Fibroblast of skin of back (primary cell): ENCODE measurements at places on chromosomes 6 and 20.

DNA sequence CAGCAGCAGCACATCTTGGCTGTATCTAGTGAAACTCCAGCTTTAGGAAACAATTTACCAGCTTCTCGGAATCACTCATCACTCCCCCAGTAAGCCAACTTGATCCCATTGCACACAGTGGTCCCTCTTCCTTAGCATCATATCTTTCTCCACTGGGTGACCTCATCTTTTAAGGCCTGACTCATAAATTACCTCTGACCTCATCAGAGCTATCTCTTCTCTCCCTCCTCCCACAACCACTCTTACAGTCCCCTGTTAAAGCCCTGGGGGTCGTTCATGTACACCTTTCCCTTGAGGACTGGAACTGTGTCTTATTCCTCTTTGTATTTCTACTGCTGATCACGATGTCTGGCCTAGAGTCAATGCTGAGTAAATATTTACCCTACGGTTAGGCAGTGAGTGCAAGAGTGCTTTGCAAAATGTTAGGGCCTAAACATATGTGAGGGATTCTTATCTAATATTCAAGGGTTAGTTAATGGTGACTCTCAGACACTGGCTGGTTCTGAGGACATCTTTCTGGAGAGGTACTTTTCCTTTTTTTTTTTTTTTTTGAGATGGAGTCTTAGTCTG is 187.2 kb downstream of the LRFN2 start:
- no peak for DNase-seq

- peak; percentile 37 for DNase-seq
Measured at GRCh38 chr6:70310063-70310694, 7.3 kb upstream of the COL9A1 start.

GRCh38 chr6:147156799-147157382 is 47.3 kb upstream of the STXBP5 start:
- DNase-seq = peak; percentile 66

DNA sequence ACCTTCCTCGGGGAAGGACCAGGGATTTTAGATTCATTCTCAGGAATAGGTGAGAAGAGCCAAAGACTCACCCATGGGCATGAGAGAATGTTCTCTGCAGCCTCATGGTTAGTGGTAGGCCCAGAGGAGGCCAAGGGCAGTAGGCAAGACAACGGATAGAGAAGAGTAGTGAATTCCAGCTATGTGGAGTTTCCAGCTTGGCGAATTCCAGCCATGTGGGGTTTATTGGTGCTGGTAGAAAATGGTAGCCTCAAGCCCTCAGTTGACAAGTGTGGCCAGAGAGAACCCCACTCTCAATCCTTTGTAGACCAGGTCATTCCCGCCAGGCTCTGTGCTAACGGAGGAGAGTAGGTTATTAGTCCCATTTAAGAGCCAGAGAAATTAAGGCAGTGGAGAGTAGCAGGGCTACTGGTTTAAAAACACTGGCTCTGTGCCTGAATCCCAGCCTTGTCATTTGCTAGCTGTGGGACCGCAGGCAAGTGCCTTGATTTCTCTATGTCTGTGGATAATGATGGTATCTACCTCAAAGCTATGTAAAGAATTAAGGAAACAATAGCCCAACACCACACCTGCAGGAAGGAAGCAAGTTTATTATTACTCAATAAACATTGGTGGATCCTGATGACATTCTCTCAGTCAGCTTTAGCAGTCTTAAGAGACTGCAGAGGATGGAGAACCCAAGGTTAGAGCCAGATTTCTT is 2.0 kb upstream of the SLC9A8 start:
- DNase-seq = no peak

GRCh38 chr20:25000268-25000801 is 7.8 kb upstream of the APMAP start:
- peak; percentile 83 for DNase-seq

DNA sequence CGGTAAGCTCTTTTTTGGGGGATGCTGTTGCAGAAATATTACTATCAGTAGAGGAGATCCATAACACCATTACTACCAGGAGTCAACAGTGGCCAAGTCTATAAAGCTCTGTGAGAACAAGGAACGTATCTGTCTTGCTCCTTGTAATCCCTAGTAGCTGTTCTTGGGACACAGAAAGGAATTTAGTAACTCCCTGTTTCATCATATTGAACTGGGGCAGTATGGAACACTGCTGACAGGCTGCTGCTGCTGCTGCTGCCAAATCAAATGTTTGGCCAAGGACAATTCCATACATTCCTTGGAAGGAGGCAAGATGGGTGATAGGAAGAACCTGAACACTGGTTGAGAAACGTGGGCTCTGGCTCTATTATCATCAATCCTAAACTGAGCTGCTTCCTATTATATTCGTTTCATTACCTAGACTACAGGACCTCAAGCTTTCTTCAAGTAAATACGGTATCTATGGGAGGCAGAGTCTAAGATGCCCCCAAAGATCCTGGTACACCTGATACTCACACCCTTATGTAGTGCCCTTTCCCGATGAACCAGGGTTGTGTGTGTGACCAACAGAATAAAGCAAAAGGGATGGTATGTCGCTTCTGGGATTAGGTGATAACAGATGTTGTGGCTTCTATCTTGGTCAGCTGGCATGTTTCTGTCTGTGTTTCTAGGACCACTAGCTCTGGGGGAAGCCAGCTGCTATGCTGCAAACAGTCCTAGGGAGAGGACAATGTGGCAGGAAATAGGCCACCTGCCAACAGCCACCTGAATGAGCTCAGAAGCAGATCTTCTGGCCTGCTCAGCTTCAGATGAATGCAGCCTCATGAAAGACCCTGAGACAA is 39.5 kb downstream of the ELOVL5 start:
- DNase-seq = peak; percentile 79

DNA sequence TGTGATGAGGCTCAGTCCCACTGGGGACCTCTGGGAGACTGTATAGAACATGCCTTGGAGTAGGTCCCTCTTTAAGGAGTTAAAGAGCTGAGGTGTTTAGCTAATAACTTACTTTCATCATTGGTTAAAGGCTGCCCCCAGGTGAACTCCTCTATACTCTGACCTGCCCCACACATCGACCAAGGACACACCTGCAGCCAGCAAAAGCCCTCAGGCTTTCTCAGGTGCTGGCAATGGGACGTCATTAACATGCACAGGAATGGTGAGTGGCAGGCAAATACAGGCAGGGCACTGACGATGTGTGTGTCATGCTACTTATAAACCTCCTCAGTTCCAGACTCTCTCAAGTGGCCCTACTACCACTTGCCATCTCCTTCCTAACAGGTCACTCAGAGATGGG is 366.4 kb downstream of the KIF16B start:
- DNase-seq = no peak

DNA sequence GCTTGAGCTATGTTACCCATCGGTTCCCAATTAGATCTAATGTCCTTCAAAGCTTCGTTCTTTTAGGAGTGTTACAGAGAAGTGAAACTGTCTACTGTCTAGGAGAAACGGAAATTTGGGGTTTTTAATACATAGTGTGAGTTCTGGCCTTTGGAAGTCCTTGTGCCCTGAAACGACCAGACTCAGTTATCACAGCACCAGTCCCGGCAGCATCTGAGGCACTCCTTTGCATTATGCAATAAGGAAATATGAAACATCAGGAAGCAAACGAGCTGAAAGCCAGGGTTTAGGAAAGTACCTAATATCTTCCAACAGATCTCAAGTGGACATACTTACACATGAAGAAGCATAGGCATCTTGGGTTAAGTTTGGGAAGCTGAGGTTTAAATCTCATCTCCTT is 61.8 kb upstream of the ADGRF1 start:
- no peak for DNase-seq

DNA sequence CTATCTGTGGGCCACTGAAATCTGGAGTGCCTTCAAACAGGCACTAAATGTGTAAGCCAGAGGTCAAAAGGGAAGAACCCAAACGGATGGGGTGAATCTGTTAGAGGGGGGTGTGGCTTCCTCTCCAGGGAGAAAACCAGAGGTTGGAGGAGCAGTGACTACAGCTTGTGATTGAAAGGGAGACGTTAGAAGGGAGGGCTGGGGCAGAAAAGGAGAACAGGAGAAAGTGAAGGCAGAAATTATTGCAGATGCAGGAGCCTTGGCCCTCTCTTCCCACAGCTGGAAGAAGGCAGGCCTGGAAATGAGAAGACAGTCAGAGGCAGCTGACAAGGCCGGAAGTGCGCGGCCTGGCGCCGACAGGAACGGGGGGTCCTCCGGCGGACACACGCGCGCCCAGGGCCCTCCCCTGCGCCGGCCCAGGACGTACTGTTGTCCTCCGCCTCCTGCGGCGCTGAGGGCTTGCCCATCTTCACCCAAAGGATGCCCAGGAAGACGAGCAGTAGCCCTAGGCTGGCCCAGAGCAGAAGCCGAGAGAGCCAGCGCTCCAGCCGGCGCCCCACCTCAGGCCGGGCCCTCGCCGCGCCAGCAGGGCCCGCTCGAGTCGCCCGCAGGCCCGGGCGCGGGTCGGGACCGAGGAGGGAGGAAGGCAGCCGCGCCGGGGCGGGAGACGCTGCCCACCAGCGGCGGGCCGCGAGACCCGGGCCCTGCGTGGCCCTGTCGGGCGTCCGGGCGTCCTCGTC is 806 bp downstream of the LEMD2 start:
- DNase-seq = peak; percentile 79

GRCh38 chr6:16548121-16548520 is 213.1 kb downstream of the ATXN1 start:
- no peak for DNase-seq

- no peak for DNase-seq
Measured at GRCh38 chr20:19743640-19743995, 14.4 kb upstream of the RIN2 start.

DNA sequence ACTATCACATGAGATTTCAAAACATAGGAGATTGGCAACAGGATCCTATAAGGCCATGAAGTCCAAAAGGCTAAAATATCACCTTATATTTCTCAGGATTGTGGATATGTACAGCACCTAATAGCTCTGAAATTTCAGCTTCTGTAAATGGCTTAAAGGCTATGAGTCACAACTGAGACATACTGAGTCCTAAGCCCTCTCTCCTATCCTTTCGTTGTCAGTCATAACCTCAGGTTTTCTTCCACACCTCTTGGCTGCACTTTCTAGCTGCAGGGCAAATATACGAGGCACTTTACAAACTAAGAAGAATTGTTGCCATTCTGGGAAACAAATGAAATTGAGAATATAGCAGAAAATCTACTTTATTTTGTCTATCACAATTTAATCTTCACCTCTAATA is 969.9 kb upstream of the EPHA7 start:
- DNase-seq = no peak

DNA sequence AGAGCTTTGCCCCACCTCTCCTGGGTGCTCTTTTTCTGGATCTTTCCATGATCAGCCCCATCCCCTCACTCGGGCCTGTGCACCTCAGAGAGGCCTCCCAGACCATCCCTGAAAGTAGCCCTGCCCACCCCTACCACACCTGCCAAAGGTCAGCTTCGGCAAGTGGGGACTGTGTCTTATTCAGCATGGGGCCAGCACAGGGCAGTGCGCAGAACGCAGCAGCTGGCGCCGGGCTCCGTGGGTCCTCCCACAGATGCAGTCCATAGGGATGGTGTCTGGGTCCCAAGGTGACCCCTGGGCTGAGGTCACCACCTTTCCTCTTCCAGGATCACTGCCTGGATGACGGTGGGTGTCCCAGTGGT is 79.4 kb downstream of the CEBPB start:
- DNase-seq = no peak

DNA sequence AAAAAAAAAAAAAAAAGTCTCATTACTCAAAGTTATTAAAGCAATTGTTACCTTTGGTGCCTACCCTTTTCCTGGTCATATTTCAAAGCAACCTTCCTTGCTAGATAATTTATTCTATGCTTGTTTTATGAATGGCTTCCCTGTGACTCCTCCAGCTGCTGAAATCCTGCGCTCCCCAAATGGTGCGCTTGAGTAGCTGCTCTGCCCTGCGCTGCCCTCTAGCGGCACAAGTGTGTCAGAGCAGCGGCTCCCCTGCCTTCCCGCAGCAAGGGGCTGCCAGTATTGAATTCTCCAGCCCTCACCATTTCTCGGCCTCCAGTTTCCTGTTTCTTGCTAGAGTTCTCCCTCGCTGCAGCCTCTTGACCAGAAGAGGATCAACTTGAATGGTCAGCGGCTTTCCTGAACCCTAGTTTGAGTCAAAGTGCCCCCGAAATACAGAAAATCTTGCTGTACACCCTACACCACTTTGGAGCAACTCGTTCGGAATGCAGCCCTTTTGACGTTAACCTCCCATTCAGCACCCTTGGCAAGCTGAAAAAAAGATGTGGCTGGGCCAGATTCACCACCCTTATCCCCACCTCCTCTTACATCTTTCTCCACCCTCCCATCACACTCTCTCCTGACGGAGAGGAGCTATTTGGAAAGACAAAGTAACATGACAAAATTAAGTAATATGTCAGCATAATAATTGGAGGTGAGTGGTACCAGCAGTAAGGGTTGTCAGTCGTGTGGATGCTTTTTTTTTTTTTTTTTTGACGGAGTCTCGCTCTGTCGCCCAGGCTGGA is 60.4 kb upstream of the KLHL31 start:
- peak; percentile 66 for DNase-seq
